SJCRH30 (cell line): ENCODE measurements at places on chromosomes 7 and 10.

- no peak for DNase-seq
Observed at GRCh38 chr10:116774728-116775151, 32.4 kb upstream of the HSPA12A start.

DNA sequence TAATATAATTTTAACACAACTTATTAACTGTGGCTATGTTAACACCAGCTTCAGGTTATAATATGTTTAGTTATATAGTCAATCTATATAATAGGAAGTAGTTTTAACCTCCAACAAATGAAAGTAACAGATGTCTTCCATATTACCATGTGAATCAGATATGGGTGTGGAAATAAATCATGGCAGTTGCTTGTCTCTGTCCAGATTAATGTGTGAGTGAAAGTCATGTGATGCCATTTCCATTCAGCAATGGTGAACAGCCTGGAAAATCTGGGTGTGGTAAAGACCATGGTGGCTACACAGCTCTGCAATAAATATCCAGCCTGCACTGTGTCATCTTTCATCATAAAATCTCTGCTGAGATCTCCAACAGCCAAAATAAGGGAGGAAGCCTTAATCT is 27.8 kb downstream of the HEPACAM2 start:
- DNase-seq: no peak

- DNase-seq: peak; percentile 60
Observed at GRCh38 chr10:27600930-27601329, 96.8 kb downstream of the RAB18 start.

GRCh38 chr7:140229101-140229525 is 52.3 kb upstream of the KDM7A start:
- no peak for DNase-seq

DNA sequence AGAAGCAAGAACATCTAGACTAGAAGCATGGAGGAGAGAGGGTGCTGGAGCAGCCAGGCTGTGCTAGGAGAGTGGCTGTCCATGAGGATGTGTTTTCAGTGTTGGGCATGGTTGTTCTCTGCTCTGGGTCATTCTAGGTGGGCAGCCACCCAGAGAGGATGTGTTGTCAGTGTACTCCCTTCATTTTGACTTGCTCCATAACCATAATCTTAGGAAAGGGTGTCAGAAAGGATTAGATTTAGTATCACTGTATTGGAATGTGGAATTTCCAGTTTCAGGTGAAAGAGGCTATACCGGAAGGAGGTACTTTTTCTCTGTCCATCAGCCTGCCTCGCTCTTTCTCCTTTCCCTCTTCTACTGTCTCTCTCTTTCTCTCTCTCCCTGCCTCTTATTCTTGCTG is 474.5 kb upstream of the PODXL start:
- no peak for DNase-seq

DNA sequence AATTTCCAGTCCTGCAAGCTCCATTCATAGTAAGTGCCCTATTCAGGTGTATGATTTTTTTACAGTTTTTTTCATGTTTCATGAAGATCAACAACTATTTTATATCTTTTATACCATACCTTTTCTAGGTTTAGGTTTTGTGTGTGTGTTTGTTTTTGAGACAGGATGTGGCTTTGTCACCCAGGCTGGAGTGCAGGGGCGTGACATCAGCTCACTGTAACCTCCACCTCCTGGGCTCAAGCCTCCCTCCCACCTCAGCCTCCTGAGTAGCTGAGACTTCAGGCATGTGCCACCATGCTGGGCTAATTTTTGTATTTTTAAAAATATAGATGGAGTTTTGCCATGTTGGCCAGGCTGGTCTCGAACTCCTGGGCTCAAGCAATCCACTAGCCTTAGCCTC is 35.0 kb downstream of the ARMH3 start:
- no peak for DNase-seq

DNA sequence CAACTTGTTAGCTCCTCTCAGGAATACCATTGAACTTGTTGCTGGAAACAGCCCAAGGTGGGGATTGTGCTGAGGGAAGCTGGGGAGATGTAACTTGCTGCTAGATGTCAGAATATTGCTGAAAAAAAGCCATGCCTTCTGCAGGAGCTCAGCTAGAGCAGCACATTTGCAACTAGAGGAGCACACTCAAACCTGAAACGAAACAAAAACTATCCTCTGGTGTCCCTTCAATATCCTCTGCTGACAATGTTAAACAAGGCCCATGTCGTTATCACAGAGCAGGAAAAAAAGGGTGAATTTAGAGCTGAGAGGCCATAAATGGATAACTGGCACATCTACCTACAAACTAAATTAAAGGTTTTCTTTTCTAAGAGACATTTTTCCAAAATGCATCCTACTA is 53.7 kb upstream of the MACC1 start:
- no peak for DNase-seq

DNA sequence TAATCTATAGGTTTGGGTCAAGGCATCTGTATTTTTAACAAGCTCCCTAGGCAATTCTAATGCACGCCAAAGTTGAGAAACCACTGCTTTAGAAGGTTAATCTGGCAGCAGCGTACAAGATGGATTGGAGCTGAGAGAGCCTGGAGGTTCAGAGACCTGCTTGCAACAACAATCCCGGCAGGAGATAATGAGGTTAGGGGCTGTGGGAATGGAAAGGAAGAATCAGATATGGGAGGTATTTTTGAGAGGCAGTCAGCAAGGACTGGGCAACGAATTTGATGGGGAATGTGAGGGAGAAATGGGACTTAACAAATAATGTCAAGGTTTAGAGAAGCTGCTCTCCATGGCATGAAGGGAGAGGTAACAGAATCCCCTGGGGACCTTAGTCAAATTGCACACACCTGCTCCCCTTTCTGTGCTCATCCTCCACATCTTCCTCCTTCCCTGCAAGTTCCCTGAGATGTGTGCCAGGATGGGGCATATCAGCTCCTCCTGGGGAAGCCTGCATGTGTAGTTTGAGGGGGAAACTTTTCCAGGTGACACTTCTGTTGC is 731.0 kb upstream of the GALNT17 start:
- DNase-seq: no peak

DNA sequence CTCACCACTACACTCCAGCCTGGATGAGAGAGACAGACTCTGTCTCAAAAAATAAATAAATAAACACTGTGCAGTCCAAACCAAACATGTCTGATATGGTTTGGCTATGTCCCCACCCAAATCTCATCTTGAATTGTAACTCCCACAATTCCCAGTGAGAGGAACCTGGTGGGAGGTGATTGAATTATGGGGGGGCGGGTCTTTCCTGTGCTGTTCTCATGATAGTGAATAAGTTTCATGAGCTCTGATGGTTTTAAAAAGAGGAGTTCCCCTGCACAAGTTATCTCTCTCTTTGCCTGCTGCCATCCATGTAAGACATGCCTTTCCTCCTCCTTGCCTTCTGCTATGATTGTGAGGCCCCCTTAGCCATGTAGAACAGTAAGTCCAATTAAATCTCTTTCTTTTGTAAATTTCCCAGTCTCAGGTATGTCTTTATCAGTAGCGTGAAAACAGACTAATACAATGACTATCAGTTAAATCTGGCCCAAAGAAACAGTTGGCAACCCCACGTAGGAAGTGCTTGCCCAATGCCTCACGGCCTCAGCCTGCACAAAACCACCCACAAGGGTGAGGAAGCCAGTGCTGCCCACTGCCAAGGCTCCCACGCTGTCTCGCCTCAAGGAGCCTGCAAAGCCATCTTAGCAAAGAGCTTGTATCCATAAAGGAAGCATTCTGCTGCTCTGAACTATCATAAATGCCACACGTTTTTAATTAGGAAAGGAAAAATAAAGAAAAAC is 64.7 kb downstream of the PIK3AP1 start:
- DNase-seq: no peak

GRCh38 chr7:102284891-102285539 is 1.7 kb upstream of the SH2B2 start:
- DNase-seq: peak; percentile 91
